ENCODE measurements at places on chromosomes 12 and 14.

DNA sequence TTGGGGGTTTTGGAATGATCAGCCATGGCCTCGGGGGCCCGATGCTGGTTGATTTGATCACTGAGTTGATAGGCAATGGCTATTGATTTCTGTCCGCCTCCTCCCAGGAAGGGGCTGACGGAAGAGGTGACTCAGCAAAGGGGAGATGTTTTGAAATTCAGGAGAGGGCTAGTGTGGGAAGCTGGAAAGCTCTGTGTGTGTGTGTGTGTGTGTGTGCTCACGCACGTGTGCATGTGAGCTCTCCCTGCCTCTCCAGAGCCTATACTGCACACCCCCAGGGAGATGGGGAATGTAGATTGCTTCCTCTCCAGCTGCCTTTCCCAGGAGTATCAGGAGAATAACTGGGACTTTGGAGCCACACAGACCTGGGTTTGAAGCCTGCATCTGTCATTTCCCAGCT lies 184.9 kb upstream of the MYL2 start:
- no peak for DNase-seq

DNA sequence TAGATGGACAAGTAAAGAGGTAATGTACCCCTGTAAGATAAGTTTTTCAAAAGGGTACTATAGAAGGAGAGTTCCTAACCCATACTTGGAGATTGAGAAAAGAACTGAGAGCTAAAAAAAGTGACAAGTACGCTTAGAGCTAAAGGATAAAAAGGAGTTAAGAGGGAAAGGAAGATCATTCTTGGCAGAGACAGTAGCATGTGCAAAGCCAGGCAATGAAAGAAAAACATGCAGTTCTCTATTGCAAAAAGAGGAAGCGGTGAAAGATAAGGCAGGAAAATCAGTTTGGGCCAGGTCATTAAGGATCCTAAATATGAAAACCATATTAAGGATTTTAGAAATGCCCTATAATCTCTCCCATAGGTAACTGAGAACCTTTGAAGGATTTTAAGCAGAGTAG lies 500.4 kb upstream of the GARIN6 start:
- no peak for DNase-seq

DNA sequence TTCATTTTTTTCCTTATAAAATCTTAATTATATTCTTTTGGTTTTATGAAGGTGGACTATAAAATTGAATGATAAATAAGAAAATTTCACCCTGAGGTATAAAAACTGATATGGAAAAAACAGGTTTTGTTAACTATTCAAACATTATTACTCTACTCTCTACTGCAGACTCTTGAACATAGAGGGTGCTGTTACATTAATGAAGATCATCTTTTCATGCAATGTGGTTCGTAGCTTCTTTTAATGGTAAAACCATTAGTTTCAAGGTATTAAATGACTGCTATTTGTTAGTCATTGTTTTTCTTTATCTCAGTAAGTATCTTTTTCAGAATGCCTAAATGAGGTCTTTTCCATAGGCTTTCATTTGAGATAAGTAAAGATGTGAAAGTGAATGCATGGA lies 510.4 kb downstream of the SLC16A7 start:
- DNase-seq: peak; percentile 45

DNA sequence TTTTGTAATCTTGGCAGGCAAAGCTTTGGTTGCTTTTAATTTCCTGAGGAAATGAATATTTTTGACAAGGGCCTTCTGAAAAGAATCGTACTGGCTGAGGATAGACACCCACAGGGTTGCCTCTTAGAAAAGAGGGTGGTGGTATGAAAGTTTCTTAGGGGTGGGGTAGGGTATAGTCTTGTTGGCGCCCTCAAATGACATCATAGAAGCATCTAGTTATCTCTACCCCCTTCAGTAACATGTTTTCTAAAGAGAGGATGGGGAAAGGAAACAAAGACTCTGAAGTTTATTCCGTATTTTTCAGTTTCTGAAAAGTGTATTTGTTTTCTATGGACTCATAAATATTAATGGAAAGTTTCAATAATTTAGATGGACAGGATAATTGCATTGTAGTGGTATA lies 13.7 kb downstream of the PRKCH start:
- no peak for DNase-seq
